ENCODE measurements at places on chromosomes 5 and 9.

- DNase-seq = no peak
Observed at GRCh38 chr9:120137186-120137840, 442.7 kb downstream of the CDK5RAP2 start.

DNA sequence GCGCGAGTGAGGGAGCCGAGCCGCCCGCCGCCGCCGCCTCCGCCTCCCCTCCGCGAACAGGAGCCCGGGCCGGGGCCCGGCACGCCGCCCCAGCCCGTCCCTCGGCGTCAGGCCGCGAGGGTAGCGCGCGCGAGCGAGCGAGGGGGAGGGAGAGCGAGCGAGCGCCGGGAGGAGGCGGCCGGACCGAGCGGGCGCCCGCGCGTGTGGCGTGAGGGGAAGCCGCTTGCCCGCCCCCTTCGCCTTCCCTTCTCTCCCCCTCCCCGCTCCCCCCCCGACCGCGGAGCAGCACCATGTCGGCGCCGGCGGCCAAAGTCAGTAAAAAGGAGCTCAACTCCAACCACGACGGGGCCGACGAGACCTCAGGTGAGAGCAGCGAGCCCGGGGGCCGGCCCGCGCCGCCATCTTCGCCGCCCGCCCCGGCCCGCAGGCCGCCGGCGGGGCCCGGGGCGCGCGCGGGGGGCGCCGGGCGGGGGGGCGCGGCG lies 312 bp downstream of the SET start:
- peak; percentile 62 for DNase-seq

GRCh38 chr9:129785866-129786265 lies 17.1 kb upstream of the TOR1B start:
- DNase-seq = no peak

DNA sequence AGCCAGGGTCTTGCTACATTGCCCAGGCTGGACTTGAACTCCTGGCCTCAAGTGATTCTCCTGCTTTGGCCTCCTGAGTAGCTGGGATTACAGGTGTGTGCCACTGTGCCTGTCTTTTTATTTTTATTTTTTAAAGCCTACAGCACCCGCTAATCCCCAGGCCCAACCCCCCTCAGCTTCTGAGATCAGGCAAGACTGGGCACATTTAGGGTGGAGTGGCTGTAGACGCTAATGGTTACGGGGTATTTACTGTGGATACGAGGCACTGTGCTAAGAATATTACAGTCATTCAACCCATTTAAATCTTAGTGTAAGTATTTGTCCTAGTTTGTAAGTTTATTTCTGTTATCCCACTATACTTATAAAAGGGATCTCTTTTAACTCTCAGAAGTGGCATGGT lies 175.2 kb downstream of the FANCC start:
- DNase-seq = no peak

Data from body of pancreas (tissue), 4 donors.